ENCODE measurements at places on chromosomes 13 and 19.
A peak's percentile ranks its signal among the peaks of the same experiment; 100 is the strongest.

DNA sequence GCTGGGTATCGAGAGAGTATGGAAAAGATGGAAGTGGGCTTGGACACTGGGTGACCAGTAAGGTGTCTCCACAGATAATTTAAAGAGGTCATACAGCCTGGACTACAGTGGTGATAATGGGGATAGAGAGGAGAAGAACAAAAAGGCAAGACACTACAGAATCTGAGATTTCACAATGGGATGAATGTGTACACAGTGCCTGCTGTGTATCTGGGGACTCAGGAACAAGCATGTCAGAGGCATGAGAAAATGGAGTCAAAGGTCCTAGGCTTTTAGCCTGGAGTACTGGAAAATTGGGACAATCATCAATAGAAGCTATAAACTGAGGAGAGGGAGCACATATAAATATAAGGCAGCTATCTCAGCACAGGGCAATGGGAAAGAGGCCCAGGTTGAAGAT lies 69.4 kb downstream of the TSC22D1 start:
- DNase-seq: no peak

GRCh38 chr19:29001597-29002245 lies 211.2 kb downstream of the UQCRFS1 start:
- DNase-seq: no peak

DNA sequence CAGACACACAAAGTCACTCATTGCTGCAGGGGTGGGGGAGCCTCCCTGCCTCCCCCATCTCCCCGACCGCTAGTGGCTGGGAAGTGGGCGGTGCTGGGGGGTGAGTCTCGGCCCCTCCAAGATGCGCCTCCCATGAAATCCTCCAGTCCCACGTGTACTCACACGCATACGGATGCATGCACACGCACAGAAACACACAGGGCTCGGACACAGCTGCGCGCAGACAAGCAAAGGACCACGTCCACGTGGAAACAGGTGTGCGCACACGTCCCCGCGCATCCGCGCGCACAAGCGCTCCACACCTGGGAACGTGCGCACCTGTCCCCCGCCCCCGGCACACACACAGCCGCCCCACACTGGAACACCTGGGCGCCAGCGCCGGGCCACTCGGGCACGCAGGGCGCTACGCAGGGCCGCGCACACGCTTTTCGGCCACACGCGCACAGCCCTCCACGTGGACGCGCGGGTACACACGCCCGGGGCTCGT lies 687 bp downstream of the MATK start:
- DNase-seq: no peak

DNA sequence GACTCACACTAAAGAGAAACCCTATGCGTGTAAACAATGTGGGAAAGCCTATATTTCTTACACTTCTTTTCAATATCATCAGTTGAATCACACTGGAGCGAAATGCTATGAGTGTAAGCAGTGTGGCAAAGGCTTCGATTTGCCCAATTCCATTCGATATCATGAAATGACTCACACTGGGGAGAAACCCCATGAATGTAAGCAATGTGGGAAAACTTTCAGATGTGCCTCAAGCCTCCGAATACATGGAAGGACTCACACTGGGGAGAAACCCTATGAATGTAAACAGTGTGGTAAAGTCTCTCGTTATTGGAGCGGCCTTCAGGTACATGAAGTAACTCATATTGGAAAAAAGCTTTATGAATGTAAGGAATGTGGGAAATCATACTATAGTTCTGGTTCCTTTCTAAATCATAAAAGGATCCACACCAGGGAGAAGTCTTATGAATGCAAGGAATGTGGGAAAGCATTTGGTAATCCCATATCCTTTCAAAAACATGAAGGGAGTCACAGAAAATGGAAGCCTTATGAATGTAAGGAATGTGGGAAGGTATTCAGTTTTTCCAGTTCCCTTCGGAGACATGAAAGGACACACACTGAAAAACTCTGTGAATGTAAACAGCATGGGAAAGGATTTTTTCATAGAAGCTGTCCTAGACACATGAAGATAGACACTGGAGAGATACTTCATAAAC lies 28.1 kb downstream of the ZNF20 start:
- DNase-seq: no peak

DNA sequence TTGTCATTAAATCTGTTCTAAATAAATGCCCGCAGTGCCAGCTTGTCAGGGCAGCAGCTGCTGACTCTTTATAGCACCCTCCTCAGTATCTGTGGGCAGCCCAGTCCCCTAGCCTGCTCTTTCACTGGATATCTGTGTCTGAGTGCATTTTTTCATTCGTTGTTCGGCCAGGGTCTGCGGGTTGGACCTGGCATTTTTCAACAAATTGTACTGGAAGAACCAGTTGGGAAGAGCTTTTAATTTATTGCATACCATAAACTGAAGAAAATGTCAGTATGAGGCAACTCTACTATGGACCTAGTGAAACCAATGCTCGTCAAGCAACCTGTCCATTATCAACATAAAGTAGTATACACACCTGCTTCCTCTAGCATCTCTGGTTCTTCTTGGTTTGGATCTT lies 8.6 kb downstream of the NLRP13 start:
- DNase-seq: no peak

- no peak for DNase-seq
Measured at GRCh38 chr19:44072543-44073401, 813 bp downstream of the ZNF284 start.

DNA sequence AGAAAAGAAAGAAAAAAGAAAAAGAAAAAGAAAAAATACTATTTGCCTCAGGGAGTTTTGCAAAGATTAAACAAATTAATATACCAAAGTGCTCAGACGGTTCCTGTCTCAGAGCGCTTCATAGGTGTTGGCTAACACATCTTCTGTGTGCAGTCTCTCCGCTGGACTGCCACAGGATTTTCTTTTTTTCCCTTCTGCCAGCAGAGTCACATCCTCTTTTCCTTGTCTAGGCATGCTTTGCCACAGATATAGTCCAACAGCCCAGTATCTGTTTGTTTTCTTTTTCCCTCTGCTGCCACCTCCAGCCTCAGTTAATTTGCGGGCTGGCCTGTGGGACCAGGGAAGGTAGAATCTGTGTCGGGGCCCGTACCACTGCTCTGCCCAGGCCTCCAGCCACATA lies 3.4 kb upstream of the URAD start:
- DNase-seq: no peak

GRCh38 chr13:113060557-113061270 lies 44.9 kb upstream of the F7 start:
- no peak for DNase-seq

GRCh38 chr13:86579662-86580061 lies 780.4 kb upstream of the SLITRK6 start:
- DNase-seq: no peak

- DNase-seq: no peak
Measured at GRCh38 chr13:85436029-85436428, 363.2 kb downstream of the SLITRK6 start.

DNA sequence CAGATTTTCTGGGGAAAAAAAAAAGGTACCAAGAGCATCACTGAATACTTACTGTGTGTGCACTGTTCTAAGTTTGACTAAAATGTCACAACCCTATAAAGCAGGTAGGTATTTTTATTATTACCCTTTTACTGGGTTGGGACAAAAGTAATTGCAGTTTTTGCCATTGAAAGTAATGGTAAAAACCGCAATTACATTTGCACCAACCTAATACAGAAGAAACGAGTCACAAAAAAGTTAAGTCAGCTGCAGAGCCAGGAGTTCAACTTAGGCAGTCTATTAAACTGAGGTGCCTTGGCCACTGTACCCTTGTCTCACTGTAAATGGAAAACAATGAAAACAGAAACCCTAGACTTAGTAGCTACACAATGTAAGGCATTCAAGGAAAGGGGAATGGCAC lies 281.9 kb downstream of the SUCLA2 start:
- no peak for DNase-seq

DNA sequence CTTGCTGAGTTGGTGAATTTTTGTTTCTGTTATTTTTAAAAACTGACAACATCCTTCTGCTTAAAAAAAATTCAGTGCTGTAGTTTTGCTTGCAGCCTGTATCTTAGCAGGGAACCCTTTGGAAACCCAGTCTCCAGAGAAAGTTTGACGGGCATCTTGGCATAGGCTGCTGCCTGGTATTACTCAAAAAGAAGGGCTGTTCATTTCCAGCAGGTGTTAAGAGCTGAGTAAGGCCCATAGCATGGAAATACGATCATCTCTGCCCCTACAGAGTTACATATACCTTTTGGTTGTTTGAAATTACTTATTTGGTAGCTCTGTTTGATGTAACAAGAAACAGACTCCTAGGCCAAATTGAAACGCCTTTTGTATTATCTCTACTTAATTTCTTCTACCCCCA lies 41.5 kb downstream of the URI1 start:
- DNase-seq: no peak

GRCh38 chr19:27822336-27822735 lies 1390.6 kb downstream of the UQCRFS1 start:
- DNase-seq: no peak

DNA sequence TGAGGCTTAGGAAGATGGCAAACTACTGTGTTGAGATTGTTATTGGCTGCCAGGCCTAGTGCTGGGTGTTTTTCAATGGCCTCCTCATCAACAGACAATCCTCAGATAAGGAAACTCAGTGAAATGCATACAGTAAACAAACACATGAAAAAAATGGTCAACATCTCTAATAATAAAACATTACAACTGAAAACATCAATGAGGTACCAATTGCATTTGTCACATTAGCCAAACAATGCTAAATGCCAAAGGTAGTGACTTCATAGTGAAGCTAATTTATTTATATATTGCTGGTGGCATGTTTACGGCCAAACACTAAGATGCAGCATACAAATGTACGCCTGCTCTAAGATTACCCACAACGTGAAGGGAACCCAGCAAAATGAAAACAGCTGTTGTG lies 224.0 kb upstream of the UBL3 start:
- DNase-seq: no peak

GRCh38 chr13:99421271-99421670 lies 80.0 kb upstream of the TM9SF2 start:
- no peak for DNase-seq

DNA sequence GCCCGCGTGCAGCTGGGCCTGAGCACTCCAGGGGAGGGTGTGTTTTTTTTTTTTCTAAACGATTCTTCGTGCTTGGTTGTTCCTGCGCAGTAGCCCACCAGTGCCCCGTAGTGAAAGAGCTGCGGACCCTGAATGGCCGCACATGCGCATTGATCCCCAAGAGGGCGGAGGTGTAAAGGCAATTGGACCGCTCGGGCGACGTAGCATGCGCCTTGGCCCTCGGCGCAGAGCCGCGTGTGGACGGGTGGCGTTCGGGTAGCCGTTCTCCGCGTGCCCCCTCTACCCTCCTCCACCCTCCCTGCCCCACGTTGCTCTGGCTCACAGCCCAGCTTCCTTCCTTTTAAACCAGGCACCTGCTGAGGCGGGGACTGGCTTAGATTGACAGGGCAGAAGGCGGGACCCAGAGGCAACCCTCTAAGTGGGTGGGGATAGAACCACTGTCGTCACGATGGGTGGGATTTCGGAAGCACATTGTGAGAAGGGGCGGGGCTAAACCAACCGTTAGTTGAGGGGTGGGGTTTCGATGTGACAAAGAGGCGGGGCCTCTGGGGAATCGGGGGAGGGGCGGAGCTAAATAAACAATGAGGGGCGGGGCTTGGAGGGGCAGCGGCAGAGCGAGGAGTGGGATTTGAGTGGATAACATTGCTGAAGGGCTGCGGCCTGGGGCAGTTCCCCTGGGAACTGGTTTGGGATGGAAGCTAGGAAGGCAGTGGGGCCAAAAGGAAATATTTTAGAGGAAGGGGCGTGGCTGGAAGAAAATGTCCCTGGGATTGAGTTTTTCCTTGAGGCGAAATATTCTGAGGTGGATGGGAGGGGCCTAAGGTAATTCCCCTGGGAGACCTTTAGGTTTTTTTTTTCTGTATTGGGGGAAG lies 543 bp upstream of the NUP62 start:
- DNase-seq: peak; percentile 90

DNA sequence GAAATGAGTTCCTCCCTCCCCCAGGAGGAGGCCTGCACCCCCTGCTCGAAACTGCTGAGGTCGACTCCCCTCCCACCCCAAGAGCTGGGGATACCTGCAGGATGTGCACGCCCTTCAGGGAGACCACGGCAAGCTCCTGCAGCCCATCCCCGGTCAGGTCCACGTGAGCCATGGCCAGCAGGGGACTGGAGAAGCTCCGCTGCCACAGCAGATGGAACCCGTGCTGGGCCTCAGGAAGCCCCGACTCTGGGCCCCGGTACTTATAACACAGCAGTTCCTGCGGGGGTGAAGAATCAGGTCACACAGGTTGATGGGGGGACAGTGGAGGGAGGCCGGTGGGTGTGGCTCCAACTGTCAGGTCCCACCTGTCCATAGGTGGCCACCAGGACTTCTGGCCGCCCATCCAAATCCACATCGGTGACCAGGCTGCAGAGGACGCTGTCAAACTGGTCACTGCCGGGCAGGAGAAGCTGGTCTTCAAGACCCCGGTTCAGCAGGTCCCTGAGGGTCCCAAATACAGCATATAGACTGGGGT lies 4.8 kb upstream of the SLC8A2 start:
- no peak for DNase-seq

DNA sequence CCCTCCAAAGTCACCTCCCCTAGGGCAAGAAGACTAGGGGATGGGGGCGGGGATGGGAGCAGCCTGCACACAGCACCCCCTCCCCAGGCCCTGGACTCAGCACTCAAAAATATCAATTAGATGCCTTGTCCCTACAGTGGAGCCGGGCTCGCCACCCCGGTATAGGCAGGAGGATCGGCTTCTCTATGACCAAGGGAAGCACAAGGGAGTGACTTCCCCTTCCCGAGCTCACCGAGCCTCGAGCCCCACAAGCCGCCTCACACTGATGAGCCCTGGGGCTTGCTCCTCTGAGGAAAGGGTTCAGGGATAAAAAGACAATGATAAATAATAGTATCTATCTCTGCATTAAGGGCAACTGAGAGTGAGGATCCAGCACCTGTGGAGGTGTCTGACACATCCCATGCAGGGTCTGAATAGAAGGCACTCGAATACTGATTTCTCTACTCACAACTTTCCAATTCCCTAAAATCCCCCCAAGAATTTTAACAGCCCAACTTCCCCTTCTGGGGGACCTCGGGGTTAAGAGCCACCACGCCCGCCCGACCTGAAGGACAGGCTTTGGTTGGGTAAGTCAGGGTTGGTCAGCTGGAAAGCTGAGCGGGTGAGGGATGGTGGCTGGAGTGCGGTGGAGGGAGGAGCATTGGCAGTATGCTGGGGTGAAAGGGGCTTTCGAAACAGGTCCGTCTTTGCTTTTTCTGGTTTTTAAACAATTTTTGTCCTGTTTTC lies 51.3 kb downstream of the STK24 start:
- DNase-seq: no peak

GRCh38 chr13:41193469-41193868 lies 900 bp downstream of the KBTBD7 start:
- DNase-seq: no peak

GRCh38 chr13:44758630-44759383 lies 182.7 kb upstream of the TSC22D1 start:
- DNase-seq: no peak

DNA sequence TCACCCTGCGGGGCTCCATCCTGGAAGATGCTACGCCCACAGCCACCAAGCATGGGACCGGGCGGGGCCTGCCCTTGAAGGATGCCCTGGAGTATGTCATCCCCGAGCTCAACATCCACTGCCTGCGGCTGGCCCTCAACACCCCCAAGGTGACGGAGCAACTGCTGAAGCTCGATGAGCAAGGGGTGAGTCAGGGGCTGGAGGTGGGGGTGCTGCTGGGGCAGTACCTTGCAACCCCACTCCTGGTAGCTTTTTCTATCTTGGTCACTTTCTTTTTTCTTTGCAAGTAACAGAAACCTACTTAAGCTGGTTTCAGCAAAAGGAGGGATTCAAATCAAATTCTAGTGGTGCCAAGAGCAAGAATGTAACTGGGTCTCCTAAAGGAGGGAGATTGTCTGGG lies 124.1 kb downstream of the DPF1 start:
- DNase-seq: no peak

- DNase-seq: no peak
Measured at GRCh38 chr19:1146412-1146699, 27.7 kb downstream of the SBNO2 start.
